Vagina (tissue), 2 donors: ENCODE measurements at places on chromosomes 12 and 14. TPM values are rescaled to one million over a fixed set of nuclear protein-coding genes. Genes with fewer than 3 reads are reported as not detected.

The TAS2R8 gene
- 0.98 TPM for total RNA-seq

DNA sequence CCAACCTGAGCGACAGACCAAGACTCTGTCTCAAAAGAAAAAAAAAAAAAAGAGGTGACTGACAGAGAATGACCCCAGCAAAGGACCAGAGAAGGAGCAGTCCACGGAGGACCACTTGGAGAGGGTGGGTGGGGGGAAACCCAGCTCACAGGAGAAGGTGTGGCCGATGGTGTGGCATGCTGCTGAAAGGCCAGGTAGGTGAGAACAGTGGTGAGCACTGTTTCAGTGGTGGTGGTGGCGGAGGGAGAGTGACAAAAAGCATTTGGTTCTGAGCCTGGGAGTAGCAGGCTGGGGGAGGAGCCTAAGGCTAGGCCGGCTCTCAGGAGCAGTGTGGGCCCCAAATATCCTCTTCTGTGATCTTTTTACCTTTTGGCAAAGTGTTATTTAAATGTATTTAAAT is 63.8 kb downstream of the IRF2BPL start:
- no peak overlapping the region for H3K4me3 ChIP-seq
- H3K27me3 ChIP-seq, result no peaks in the 10 kb centered on the region
- no peak for DNase-seq
- H3K4me1 ChIP-seq, result peaks cover 35% of the 10 kb centered on the region

DNA sequence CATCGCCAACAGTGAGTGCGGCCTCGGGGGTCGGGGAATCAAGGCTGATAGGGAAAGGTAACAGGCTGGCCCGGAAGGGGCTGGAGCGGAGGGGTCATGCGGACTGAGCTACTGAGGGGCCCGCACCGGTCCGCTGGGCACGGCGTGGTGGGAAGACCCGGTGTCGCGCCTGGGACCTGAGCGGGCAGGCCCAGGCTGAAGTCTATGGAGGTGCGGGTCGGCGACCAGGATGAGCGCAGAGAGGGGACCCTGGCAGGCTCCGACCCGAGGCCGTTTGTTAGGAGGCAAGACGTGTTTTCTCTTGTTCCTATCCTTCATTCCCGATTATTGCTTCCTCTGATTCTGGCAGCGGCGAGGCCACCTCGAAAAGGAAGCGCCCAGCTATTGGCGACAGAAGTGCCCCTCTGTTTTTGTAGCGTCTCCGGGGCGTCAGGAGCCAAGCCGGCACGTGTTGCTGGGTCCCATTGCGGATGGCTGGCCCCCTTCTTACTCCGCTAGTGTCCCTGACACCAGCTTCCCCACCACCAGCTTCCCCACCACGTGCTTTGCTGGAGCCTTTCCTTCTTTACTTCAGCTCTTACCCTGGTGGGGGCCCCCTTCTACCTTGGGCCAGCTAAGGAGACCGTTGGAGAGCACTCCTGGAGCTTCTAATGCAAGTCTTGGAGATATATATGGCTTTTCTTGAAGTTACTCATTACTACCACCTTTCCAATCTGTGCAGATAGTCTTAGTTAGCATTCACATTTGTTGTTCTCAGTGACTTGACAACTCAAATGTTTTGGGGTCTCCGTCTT is 653 bp downstream of the PA2G4 start:
- no peak for DNase-seq
- H3K4me3 ChIP-seq, result peak overlapping the region; percentile 97
- peak overlapping the region; percentile 85 for H3K27ac ChIP-seq
- peaks cover 35% of the 10 kb centered on the region for H3K4me1 ChIP-seq
- H3K27me3 ChIP-seq, result no peaks in the 10 kb centered on the region
- peaks cover 42% of the 10 kb centered on the region for H3K36me3 ChIP-seq

- H3K27ac ChIP-seq, result no peak overlapping the region
- H3K27me3 ChIP-seq, result no peaks in the 10 kb centered on the region
- no peaks in the 10 kb centered on the region for H3K4me1 ChIP-seq
- no peak for DNase-seq
These were observed 142.2 kb upstream of the CNOT2 start for GRCh38 chr12:70101064-70101463.

- H3K4me3 ChIP-seq, result no peak overlapping the region
- H3K27me3 ChIP-seq, result no peaks in the 10 kb centered on the region
- no peaks in the 10 kb centered on the region for H3K4me1 ChIP-seq
- no peak overlapping the region for H3K27ac ChIP-seq
- DNase-seq, result no peak
These were observed 31.4 kb upstream of the RAP1B start for GRCh38 chr12:68579254-68579653.

GRCh38 chr14:55733599-55733998 is 153.6 kb downstream of the KTN1 start:
- no peak overlapping the region for H3K4me3 ChIP-seq
- no peak for DNase-seq
- no peak overlapping the region for H3K27ac ChIP-seq
- H3K27me3 ChIP-seq, result no peaks in the 10 kb centered on the region
- H3K36me3 ChIP-seq, result no peaks in the 10 kb centered on the region

- no peak overlapping the region for H3K4me3 ChIP-seq
- no peaks in the 10 kb centered on the region for H3K27me3 ChIP-seq
- no peak for DNase-seq
- H3K27ac ChIP-seq, result no peak overlapping the region
These were observed 166.2 kb downstream of the ADGRD1 start for GRCh38 chr12:131119936-131120335.

The RD3L gene
- total RNA-seq, result not detected

DNA sequence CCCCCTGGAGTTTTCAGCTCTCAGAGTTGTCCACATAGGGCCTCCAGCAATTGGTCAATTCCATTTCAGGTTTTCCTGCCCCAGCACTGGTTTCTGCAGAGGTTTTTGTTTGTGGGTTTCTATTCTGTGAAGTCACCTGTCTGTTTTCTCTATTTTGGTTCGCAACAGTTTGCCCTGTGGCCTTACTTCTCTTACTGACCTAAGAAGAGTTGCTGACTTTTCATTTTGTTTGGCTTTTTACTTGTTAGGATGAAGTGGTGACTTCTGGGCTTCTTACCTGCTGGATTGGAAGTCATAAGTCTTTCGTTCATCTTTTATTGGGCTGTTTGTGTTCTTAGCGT is 196.4 kb upstream of the PARP11 start:
- H3K36me3 ChIP-seq, result no peaks in the 10 kb centered on the region
- no peaks in the 10 kb centered on the region for H3K4me1 ChIP-seq
- DNase-seq, result no peak
- H3K4me3 ChIP-seq, result no peak overlapping the region

DNA sequence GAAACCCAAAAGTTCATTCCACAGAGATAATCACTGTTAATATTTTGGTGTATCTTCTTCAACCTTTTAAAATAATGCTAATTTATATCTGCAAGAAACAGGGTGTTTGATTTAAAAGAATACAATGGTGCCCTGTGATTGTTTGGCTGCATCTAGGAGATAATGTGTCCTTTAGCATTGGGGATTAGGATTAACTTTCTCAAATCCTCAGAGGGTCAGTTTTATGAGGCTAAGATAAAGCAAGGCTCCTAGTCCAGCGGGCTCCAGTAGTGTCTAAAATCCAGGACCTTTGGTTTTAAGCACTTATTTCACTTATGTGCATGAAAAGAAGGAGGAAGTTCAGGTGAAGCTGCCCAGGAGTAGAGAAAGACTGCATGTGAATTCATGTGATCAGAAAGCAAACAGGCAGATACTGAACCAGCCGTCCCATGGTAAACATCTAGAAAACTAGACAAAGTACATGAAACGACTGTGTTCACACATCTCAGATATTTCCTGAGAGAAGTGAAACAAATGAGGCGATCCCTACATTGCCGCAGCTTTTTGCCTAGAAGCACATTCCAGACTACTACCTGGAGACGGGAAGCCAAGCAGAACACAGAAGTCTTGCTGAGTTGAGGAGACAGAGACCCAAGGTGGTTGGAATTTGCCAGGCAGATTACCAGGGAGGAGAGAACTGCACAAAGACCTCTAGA is 129.1 kb upstream of the MAX start:
- no peak overlapping the region for H3K4me3 ChIP-seq
- H3K4me1 ChIP-seq, result peaks cover 20% of the 10 kb centered on the region
- H3K27ac ChIP-seq, result no peak overlapping the region
- DNase-seq, result no peak
- no peaks in the 10 kb centered on the region for H3K36me3 ChIP-seq
- no peaks in the 10 kb centered on the region for H3K27me3 ChIP-seq
